Activated CD4-positive, alpha-beta memory T cell treated with anti-CD3 and anti-CD28 coated beads, Interleukin-2, amount 10 ng/mL, durations not matched to agents 7 days and 5 days (primary cell): ENCODE measurements at places on chromosomes 6 and 20. TPM values are rescaled to one million over a fixed set of nuclear protein-coding genes. Genes with fewer than 3 reads are reported as not detected.

- DNase-seq, result no peak
Observed at GRCh38 chr6:83192456-83192855, 609 bp downstream of the PGM3 start.

GRCh38 chr6:71294121-71294523, 5.5 kb downstream of the OGFRL1 start:
- DNase-seq, result no peak

SAPCD1 gene
- 10.7 TPM for total RNA-seq

- DNase-seq, result no peak
Observed at GRCh38 chr6:17914651-17915050, 72.8 kb downstream of the KIF13A start.
